Putamen (tissue), 1 donor: ENCODE measurements at places on chromosomes 2 and 18.
A peak's percentile ranks its signal among the peaks of the same experiment; 100 is the strongest.

GRCh38 chr2:139854769-139855483 is 1074.7 kb upstream of the NXPH2 start:
- DNase-seq, result no peak

- DNase-seq, result no peak
These were observed 119.3 kb upstream of the MSH2 start for GRCh38 chr2:47283659-47284058.

- no peak for DNase-seq
These were observed 324.3 kb upstream of the PKDCC start for GRCh38 chr2:41723526-41723925.

DNA sequence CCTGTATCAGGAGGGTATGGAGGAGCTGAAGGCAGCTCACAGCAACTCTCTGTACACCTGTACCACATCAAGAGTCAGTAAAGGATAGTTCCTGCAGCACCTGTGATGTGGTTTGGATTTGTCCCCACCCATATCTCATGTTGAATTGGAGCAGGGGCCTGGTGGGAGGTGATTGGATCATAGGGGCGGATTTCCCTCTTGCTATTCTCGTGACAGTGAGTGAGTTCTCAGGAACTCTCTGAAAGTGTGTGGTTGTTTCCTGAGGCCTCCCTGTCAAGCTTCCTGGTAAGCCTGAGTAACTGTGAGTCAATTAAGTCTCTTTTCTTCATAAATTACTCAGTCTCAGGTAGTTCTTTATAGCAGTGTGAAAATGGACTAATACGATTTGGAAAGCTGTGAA is 28.9 kb downstream of the OSBPL1A start:
- DNase-seq, result peak; percentile 21

DNA sequence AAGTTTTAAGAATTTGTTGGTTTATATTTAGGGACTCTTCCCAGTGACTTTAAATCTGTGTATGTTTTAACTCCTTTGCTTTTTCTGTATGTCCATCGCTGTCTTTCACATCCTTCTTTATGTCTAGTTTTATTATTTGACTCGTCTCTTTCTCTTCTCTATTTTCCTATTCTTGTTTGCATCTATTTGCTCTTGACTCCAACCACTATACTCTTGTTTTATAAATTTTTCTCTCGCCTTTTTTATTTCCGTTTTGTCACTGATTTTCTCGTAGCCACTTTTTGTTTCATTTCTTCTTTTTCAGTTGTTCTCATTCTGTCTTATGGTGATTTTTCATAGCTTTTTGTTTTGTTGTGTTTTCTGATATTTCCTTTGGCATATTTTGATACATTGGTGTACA is 170.5 kb upstream of the NETO1 start:
- no peak for DNase-seq

GRCh38 chr2:16973586-16974286 is 308.1 kb upstream of the CYRIA start:
- no peak for DNase-seq

- no peak for DNase-seq
These were observed 222.7 kb downstream of the CDH2 start for GRCh38 chr18:27954226-27954625.

GRCh38 chr2:120517751-120518469 is 172.0 kb downstream of the INHBB start:
- DNase-seq, result no peak

- DNase-seq, result no peak
These were observed 38.3 kb upstream of the RAPGEF4 start for GRCh38 chr2:172697296-172697695.

GRCh38 chr2:37563375-37564015 is 107.9 kb downstream of the CDC42EP3 start:
- DNase-seq, result no peak

- DNase-seq, result no peak
These were observed 5.4 kb upstream of the GPBAR1 start for GRCh38 chr2:218255446-218255845.
